ENCODE measurements at places on chromosomes 7 and 10. TPM values are rescaled to one million over a fixed set of nuclear protein-coding genes. Genes with fewer than 3 reads are reported as not detected.

GRCh38 chr7:47757921-47758411, 176.1 kb upstream of the TNS3 start:
- DNase-seq = no peak

GRCh38 chr10:87635498-87636312, 24.0 kb upstream of the PAPSS2 start:
- peak; percentile 75 for DNase-seq

- DNase-seq = no peak
These were observed 49.5 kb upstream of the SLC29A3 start for GRCh38 chr10:71269301-71270288.

GRCh38 chr10:110137142-110137545, 70.3 kb upstream of the MXI1 start:
- DNase-seq = peak; percentile 60

DNA sequence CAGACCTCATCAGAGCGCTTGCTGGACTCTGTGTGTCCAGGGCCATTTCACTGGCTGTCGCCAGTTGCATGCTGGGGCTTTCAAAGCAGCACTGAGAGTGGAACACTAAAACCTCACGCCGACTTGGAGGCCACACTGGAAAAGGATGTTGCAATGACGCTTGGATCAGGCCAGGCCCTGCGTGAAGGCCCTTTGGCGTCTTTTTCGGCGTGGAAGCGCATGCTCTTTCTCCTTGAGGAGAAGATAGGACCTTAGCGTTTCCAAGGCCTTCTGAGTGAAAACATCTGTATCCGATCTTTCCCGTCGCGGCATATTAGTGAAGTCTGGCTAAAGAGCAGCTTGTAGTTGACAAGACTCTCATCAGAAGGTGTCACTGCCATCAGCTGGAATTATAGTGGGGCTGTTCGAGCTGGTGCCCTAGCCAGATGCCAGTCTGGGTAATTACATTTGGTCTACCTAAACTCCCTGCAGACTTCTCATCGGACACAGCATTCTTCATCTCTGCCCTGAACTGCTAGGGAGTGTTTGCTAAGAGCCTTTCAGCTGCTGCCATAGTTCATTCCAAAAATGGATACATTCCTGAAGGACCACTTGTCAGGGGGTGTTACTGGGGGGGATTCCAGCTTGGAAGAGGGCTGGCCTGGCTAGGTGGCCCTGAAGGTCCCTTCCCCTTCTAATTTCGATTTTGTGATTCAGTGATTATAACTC, 167.7 kb upstream of the TCF7L2 start:
- DNase-seq = no peak

- no peak for DNase-seq
These were observed 33.5 kb upstream of the ENO4 start for GRCh38 chr10:116815641-116816415.

GRCh38 chr7:87345962-87346371, 503 bp downstream of the CROT start:
- DNase-seq = no peak

- no peak for DNase-seq
These were observed 148.3 kb upstream of the GPR26 start for GRCh38 chr10:123517901-123518300.

- no peak for DNase-seq
These were observed 1085.9 kb downstream of the GATA3 start for GRCh38 chr10:9140373-9140772.

The KLF14 gene
- total RNA-seq = not detected

The EPDR1 gene
- total RNA-seq = 1.6 TPM

The PHKG1 gene
- 0.13 TPM for total RNA-seq

The RTKN2 gene
- under 0.01 TPM for total RNA-seq

The ZNF722 gene
- not detected for total RNA-seq

All from dermis microvascular lymphatic vessel endothelial cell (primary cell).